Adipocyte (in vitro differentiated cells): ENCODE measurements at places on chromosomes 3 and 15.

- no peak for DNase-seq
Observed at GRCh38 chr15:29322415-29322814, 52.8 kb upstream of the NSMCE3 start.

DNA sequence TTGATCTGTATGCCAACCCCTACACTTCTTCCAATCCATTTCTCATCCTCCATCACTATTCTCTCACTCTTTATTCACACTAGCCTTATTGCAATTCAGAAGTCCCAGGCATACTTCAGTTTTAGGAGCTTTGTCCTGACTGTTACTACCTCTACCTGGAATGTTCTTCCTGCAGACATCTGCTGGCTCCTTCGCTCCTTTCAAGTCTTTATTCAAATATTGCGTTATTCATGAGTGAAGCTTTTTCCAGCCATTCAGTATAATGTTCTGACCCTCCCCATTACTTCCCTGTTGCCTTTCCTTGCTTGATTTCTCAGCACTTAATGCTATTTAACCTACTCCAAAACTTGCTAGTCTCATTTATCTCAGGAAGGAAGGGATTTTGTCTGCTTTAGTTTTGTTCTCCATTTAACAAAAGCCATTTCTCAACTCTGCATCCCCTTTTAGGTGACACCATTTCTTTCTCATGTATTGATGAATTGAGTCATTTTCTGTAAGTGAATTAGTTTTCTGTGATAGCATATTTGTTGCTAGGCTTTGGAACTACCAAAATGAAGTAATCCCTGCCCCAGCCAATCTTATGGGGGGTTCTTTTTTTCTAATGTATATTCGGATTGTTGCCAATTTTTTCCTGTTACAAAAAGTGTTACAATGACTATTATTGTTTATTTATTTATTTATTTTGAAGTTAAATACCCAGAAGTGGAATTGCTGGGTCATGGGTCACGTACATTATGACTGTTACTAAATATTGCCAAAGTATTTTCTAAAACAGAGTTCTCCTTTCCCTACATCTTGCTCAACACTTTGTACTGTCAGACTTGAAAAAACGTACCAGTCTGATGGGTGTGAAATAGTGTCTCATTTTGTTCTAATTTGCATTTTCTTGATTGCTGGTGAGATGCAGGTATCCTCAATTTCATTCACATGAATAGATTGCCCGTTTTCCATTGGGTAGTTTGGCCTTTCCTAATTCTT lies 9.4 kb downstream of the ATP11B start:
- no peak for DNase-seq

- no peak for DNase-seq
Observed at GRCh38 chr3:63026722-63027121, 151.5 kb upstream of the CADPS start.

DNA sequence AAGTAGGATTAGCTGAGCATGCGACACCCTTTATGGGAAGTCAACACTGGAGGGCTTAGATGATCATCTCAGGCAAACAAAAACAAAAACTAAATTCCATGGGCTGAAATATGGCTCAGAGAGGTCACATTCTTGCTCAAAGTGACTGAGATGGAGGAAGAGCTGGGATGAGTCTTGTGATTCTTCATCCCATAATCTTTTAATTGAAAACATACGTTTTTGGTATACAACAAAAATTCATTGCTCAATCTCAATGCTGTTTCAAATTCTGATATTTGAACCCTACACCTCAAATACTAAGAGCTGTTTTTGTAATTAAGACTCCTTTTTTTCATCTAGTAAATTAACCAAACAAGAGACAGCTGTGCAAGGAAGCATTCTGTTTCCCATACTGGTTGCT lies 257.0 kb downstream of the NR1D2 start:
- DNase-seq, result peak; percentile 63

- DNase-seq, result no peak
Observed at GRCh38 chr15:22878103-22878502, 39.6 kb downstream of the NIPA2 start.

GRCh38 chr3:184081116-184081830 lies 15.6 kb upstream of the HTR3E start:
- DNase-seq, result no peak

GRCh38 chr15:62462268-62462667 lies 297.2 kb upstream of the C2CD4B start:
- DNase-seq, result no peak

DNA sequence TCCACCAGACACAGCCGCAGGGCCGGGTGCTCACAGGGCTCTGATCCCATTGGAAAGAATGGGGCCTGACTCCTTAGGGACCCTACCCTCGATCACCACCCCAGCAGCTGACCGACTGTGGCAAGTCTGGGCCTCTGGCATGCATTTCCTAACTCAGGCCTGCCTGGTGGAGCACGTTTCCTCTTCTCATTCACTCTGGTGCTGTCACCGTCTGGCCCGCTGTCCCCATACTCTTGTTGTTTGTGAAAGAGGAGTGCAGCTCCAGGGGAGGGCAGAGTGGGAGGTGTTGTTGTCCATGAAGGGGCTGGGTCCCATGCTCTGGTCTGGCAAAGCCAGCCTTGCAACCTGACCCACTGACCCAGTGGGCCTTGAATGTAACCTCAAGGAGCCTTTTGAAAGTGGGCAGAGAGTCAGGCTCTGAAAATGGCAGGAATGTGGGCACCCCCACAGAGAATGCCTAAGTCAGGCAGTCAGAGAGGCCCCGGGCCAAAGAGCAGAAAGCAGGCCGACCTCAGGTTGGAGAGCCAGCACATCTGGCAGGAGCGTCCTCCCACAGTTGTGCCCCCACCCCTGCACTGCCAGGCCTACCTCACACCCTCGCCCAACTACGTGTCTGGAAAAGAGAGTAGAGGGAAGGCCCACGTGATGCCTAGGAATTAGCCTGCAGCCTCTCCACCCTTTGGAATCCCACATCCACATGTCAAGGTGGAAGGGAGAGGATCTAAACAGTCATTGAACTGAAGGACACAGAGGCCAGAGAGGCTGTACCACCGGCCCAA lies 10.9 kb downstream of the SEMA7A start:
- peak; percentile 63 for DNase-seq

DNA sequence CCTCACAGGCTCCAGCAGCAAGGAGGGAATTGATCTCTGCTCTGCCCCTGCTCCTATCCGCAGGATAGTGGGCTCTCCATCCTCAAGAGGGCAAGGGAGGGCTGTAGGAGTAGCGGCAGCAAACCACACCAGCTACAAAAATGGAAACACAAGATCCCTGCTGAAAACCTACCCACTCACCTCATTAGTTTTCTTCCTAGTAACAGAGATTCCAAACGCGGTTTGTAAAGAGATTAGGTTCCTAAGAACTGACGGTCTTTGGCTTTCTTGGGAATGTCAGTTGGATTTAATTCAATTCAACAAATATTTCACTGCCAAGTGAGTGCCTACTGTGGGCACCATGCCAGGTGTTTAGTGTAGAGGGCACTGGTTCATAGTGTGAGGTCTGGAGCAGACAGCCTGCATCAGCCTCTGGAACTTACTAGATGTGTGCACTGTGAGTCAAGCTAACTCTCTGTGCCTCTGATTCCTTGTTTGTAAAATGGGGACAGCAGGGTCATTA lies 84.7 kb downstream of the MRPL46 start:
- peak; percentile 36 for DNase-seq

DNA sequence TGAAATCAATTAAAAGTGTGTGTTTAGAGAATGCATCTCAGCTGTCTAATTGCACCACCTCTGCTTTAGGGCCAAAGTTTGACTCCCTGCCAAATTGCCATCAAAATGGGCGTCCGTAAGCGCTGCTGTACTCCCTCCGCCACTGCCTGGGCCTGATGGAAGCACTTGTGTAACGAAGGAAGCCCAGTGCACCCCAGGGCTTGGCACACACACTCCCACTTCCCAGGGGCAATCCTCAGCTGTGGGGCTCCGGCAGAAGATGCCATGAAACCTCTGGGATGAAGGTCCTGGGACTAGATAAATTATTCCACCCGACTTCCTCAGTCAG lies 137.8 kb downstream of the RORA start:
- DNase-seq, result no peak

DNA sequence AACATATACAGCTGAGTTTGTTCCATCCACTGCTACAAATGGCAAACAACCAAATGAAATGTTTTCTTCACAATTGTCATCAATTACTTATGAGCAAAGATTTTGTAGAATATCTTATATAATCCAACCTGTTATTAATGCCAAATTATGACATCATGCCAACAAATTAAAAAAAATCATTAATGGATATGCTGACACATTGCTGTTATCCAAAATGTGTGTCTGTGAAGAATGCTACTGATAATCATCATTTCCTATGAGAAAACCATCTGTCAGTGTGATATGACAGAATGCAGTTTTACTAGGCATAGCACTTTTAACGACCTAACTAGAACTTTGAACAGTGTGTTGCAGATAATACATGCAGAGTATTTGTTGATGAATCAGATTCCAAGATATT lies 556.5 kb upstream of the KCNMB2 start:
- no peak for DNase-seq

DNA sequence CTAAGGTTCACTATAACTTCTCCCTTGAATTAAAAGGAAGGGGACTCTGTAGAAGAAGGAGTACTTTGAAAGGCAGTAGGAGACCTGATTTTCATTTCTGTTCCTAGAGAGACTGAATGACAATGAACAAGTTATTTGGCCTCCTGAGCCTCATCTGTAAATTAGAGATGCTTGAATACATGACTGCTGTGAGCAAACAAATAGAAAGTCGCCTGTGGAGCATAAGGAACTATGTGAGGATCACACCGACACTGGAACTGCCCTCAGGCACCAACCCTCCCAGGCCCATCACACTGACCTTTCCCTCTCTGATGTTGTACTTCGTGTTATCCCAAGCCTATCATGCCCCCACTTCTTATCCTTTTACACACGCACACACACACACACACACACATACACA lies 48.6 kb downstream of the IMPG2 start:
- DNase-seq, result no peak

DNA sequence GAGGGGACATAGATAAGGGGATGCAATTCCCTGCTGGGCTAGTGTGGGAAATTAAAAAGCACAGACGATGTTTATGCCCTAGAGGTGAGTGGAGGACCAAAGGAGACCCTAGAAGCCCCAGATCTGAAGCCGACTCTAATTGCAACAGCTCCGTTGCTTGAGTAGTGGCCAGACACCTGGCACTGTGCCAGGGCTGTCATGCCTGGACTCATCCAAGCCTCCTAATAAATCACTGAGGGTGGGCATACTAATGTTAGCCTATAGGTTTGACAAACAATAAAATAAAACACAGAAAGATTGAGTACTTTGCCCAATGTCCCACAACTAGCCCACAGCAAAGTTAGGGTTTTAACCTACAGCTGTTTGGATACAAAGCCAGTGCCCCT lies 25.4 kb upstream of the MRPS22 start:
- no peak for DNase-seq

- no peak for DNase-seq
Observed at GRCh38 chr3:152608696-152609594, 226.0 kb upstream of the P2RY1 start.

DNA sequence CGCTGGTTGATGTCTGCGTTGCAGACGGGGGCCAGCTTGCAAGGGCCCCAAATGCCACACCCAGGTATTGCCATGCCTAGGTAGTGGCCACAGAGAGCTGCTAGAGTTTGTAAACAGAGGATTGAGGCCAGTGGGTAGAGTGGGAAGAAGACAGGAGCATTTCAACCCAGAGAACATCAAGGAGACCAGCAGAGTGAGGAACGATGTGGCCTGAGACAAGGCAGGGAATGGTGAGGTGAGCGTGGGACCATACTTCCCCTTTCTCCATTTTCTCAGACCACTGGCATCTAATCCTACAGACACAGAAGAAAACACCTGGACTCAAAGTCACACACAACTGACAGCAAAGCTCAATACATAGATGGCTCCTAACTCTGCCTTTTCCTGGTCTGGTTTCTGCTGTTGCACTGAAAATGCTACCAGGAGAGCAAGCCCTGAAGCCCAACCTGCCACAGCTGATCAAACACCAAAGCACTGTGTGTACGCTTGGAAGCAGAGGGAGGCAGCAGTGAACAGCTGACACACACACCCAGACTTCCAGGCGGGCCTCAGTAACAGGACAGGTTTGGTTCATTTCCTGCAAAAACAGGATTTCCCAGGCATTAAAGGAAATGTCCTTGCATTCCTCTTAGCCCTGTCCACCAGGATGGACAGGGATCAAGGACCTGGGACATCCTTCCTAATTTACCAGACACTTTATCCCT lies 1.6 kb downstream of the FAM174B start:
- DNase-seq, result no peak

GRCh38 chr3:40009991-40010390 lies 200.6 kb downstream of the MYRIP start:
- peak; percentile 24 for DNase-seq

GRCh38 chr3:8644748-8645390 lies at the start of gene SSUH2:
SSUH2 (minus strand) TSS chr3:8644798; CDS start chr3:8644758, 40 bp downstream.
- no peak for DNase-seq

DNA sequence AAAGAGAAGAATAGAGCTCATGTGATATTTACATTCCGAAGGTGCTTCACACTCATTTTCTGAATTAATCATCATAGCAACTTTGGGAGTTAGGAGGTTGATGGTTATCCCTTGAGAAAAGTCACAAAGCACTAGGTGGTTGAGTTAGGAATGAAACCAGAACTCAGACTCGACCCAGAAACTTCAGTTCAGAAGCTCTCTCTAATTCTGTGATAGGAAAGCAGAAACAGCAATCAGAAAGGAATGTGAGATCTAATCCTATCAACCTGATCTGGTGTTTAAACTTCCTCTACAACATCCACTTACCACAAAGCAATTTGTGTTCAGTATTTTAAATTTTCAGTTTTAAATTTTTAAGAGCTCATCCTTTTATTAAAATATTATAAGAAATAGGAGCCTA lies 211.2 kb downstream of the CNTN3 start:
- no peak for DNase-seq

- DNase-seq, result no peak
Observed at GRCh38 chr3:21613372-21614070, 137.5 kb downstream of the ZNF385D start.

- DNase-seq, result peak; percentile 69
Observed at GRCh38 chr3:185728630-185729336, 96.1 kb downstream of the IGF2BP2 start.

DNA sequence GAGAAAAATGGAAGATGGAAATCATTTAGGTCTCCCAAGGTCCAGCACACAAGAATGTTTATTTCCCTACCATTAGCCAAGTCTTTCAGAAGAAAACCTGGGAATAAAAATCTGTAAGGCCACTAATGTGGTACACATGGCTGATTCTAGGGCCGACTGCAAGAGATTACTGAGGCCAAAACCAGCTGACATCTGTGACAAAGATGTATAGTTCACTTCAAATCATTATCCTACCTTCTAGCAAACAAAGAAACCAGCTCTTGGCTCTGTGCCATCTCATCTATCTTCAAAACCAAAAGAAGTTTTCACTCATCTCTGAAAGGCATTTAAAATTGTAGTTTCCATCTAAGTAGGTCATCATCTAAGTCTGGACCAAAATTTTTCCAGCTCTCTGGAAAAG lies 43.9 kb downstream of the ERC2 start:
- DNase-seq, result no peak

GRCh38 chr15:92886815-92887214 lies 13.3 kb upstream of the CHD2 start:
- no peak for DNase-seq

DNA sequence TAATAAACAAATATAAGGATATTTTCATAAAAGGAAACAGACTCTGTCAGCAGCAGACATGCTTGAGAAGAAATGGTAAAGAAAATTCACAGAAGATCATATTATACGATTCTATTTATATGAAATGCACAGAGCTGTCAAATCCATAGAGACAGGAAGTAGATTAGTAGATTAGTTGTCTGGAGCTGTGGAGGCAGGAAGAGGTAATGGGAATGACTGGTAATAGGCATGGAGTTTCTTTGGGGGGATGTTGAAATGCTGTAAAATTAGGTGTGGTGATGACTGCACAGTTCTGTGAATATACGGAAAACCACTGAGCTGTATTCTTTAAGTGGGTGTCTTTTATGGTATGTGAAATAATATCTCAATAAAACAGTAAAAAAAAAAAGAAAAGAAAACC lies 35.3 kb downstream of the CEP152 start:
- DNase-seq, result no peak
